NCI-H1092 (cell line): ENCODE measurements at places on chromosomes 12 and 14.

- DNase-seq: no peak
Measured at GRCh38 chr12:26726956-26727355, 106.0 kb downstream of the ITPR2 start.

- no peak for DNase-seq
Measured at GRCh38 chr12:111093428-111094142, 173.2 kb upstream of the MYL2 start.

DNA sequence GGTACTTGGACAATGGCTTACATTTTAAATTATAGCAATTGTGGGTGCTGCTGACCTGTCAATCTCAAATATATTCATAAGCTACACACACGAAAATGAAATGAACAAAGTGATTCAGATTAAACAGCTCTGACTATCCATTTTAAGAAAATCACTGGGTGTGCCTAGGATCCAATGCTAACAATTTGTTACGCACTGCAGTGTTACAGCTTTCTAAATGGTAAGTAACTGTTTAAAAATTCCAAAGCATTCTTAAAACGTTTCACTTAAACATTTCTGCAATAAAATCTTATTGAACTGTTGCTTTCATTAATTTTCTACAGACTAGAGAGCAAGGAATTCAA, 18.9 kb downstream of the LMO3 start:
- DNase-seq: no peak

DNA sequence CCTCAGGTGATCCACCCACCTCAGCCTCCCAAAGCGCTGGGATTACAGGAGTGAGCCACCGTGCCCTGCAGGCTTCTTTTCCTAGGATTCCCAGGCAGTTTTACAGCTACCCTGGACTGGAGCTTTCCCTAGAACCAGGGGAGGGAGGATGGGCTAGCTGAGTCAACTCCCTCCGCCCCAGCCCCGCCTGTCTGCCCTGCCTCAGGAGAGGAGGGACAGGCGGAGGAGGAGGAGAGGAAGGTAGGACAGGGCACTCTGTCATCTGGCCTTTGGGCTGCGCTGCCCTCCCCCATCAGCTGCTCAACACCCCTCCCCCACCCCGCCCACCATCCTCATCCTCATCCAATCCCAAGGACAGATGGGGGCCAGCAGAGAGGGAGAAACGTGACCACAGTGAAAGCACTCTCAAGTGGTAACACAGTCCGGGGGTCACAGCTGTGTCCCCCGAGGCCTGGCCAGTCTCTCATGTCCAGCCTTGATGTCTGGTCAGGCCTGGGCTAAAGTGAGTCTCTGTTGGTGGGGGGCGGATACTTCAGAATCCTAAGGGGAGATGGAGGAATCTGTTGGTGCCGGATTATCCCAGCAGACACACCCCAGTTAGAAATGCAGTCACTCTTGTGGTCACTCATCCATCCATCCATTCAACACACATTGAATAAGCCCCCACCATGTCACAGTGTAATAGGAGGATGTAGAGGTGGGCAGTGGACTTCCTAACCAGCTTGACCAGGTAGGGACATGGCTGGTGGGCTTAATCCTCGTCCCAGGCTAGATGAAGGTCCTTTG, 12.3 kb downstream of the FIGNL2 start:
- no peak for DNase-seq

DNA sequence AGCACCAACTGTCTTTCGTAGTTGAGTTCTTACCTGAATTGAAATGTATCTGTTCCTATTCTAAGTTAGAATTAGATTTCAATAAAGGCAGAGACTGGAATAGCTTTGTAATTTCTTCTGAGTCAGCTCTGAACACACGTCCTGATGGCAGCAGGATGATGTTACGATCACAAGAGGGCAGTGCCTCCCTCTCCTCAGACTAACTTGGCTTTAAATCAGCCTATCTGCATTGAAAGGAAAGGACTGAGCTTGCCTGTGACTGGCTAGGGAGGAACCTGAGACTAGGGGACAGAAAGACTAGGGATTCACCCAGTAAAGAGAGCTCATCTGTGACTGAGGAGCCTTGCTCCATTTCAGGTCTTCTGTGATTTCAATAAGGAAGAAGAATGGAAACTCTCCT, 323.7 kb upstream of the OR4E1 start:
- DNase-seq: no peak

DNA sequence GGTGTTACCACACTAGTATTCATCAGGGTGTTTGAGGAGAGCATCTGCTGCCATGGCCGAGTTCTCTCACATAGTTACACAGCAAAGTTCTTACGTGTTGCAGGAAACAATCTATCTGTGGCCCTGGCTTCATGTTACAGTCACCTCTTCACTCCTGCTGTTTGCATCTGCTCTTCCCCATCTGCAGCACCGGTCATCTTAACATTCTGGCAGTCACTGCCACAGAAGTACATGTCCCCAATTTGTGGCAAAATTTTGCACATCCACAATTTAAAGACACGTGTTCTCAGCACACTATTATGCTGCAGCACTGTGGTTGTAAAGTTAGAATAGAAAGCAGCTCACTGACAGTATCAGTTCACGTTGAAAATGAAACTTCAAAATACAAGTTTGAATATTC, 23.2 kb downstream of the MAPK1IP1L start:
- no peak for DNase-seq

DNA sequence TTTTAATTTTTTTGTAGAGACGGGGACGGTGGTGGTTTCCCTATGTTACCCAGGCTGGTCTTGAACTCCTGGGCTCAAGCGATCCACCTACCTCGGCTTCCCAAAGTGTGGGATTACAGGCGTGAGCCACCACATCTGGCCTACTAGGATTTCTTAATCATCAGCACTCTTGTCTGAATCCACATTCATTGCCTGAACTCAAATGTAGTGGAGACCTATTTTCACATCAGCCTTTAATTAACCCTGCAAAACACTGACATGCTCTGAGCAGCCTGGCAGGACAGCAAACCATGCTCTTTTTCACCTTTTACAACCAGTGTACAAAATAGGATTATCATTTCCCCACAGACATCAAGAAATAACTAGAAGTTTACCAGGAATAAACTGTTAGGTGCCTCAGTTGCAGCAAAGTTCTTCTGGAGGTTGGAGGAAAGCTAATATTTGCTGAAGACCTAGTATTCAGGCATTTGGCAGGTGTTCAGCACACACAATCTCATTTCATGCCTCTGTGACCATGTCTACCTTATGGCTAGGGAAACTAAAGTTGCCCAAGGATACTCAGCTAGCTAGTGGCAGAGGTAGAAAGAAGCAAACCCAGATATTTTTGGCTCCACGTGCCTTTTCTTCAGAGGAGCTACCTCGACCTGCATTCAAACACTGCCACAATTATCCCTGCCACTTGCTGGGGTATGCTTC, 37.7 kb downstream of the CFL2 start:
- peak; percentile 8 for DNase-seq

- DNase-seq: no peak
Measured at GRCh38 chr12:12551115-12551514, 11.5 kb downstream of the DUSP16 start.

DNA sequence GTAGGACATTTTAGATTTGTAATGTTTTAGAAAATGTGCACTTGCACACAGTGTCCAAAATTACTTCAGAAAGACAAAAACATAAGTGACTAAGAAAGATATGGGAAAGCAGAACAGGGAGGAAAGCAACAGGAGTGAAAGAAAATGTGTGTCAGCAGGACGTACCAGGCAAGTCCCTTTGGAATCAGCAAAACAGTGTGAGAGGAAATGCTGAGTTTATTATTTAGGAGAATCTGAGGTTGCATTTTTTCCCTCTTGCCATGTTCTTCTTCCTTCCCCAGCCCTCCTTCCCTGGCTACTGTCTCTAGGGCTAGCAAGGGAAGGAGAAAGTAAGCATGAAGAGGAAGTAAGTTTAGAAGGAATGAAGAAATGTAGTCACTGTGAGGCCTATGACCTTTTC, 67.7 kb upstream of the CD163 start:
- no peak for DNase-seq

DNA sequence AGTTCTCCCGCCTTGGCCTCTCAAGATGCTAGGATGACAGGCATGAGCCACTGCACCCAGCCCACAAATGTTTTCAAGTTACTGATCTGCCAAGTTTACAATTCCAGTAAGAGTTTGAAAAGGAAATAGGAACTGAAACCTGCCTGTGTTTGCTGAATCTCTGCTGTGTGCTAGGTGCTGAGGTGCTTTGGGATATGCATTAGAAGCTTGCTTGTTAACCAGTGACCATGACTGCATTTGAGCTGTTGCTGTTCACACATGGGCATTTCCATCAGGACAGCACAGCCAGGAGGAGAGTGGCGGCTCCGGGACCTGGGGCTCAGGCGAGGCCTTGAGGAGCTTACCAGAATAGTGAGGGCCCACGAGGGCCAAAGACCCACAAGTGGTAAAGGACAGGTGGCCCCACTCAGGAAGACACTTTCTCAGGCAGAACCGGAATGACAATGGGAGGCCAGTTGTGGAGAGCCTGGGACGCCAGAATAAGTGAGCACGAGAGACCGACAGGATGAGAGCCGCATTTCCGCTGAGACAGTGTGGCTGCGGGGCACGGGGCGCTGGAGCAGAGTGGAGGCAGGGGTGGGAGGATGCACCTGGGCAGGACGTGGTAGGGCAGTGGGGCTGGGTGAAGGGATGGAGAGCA, 54.5 kb upstream of the MMP17 start:
- DNase-seq: no peak

DNA sequence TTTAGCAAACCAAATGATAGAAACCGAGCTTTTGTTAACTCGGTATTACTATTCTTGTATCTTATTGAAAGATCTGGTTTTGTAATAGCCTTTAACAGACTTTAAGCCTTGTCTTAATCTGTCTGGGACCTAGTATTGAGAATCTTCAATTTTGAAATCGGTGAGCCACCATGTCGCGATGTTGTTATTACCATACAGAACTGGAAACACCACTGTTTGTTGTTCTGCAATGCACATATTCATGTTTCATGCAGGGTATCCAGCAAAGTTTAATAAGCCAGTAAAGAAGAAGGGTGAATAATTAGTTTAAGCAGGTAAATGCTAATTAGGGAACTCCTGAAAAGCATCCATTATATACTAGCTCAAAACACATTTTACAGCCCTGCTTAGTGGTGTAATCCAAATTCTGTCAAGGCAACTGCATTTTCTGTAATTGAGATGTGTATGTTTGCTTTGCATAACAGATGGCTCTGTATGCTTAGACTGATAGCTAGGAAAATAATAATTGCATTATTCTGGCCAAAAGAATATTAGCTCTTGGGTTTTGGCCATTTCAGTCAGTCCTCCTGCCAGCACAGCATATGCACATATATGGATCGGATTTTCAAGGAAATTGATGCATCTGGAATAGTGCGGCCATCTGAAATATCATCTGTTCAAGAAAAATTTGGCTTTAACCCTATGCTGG, 389.2 kb downstream of the EGLN3 start:
- peak; percentile 33 for DNase-seq

- DNase-seq: no peak
Measured at GRCh38 chr12:20596061-20596460, 99.1 kb upstream of the SLCO1C1 start.

- no peak for DNase-seq
Measured at GRCh38 chr14:65304239-65304638, 108.3 kb upstream of the FUT8 start.
